ENCODE measurements at places on chromosomes 4 and X.

GRCh38 chrX:65578346-65578745, 43.8 kb upstream of the LAS1L start:
- DNase-seq = no peak

DNA sequence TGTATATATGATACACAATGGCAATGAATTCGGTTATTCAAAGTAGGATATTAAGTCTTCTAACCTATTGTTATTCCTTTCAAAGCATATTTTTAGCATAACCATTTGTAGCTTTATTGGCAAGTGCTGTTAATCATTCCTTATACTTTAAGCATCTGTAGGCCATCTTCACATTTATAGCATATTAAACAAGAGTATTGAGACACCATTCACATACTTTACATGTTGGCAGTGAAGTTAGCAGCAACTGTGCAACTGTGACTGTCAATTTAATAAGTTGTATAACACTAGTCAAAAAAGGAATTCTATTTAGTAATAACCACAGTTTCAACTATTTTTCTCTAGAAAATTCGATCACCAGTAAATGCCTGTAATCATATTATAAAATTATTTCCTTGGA, 107.3 kb upstream of the MYOZ2 start:
- DNase-seq = no peak

DNA sequence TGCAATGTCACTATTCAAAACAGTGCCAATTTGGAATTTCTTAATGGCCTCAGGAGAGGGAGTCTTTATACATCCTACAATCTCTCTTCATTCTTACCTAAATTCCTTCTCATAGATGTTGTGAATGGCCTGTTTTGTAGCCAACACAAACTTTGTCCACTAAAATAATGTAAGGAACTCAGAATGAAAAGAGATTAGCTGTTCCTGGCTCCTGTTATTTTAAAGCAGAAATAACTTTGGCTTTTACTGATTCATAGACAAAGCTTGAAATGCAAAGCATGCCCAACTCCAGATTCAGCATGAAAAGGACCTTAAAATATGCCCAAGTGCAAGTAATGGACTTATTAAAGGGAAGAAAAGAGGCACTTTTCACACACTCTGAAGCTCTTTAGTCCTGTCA, 146.0 kb upstream of the GPC4 start:
- no peak for DNase-seq

GRCh38 chr4:141037446-141037845, 95.8 kb downstream of the RNF150 start:
- DNase-seq = no peak

GRCh38 chr4:8917868-8918783, 46.5 kb upstream of the HMX1 start:
- peak; percentile 46 for DNase-seq

- no peak for DNase-seq
Measured at GRCh38 chr4:151668689-151669402, 92.0 kb downstream of the GATB start.

DNA sequence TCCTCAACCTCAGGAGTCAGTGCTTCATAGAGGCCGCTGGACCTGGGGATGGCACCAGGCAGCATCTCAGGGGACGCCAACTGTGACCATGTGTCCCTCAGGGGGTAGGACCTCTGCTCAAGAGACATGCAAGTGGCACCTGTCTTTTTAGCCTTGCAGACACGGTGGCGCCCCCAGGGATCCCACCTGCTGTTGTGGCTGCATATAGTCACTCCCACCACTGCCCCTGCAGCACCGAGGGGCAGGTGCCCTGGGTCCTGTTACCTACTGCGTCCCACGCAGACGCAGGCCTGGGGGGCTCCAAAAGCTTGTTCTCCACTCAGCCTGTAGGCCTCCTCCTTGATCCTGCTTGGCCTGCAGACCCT, 2.5 kb downstream of the MYL5 start:
- DNase-seq = no peak

GRCh38 chrX:148574237-148574973, 74.0 kb downstream of the AFF2 start:
- DNase-seq = no peak

DNA sequence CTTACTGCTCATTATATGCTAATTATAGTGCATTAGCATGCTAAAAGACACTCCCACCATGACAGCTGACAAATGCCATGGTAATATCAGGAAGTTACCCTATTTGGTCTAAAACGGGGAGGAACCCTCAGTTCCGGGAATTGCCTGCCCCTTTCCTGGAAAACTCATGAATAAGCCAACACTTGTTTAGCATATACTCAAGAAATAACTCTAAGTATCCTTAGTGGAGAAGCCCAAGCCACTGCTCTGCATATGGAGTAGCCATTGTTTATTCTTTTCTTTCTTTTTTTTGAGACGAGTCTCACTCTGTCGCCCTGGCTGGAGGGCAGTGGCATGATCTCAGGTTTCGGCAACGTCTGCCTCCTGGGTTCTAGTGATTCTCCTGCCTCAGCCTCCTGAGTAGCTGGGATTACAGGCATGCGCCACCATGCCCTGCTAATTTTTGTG, 15.5 kb downstream of the NUDT6 start:
- DNase-seq = no peak

- no peak for DNase-seq
Measured at GRCh38 chrX:586351-586750, 44.2 kb upstream of the SHOX start.

GRCh38 chr4:139828966-139829664, 163.5 kb downstream of the MGST2 start:
- DNase-seq = no peak

GRCh38 chr4:146450524-146450923, 71.2 kb downstream of the SLC10A7 start:
- DNase-seq = no peak

Data from activated CD8-positive, alpha-beta memory T cell treated with anti-CD3 and anti-CD28 coated beads for 1 hour (primary cell).